ELF-1 (cell line): ENCODE measurements at places on chromosomes 12 and 14.

- no peak for DNase-seq
Measured at GRCh38 chr12:6934110-6934509, 6.4 kb downstream of the ATN1 start.

GRCh38 chr12:112179916-112180315 is 54.6 kb downstream of the TRAFD1 start:
- DNase-seq, result no peak

DNA sequence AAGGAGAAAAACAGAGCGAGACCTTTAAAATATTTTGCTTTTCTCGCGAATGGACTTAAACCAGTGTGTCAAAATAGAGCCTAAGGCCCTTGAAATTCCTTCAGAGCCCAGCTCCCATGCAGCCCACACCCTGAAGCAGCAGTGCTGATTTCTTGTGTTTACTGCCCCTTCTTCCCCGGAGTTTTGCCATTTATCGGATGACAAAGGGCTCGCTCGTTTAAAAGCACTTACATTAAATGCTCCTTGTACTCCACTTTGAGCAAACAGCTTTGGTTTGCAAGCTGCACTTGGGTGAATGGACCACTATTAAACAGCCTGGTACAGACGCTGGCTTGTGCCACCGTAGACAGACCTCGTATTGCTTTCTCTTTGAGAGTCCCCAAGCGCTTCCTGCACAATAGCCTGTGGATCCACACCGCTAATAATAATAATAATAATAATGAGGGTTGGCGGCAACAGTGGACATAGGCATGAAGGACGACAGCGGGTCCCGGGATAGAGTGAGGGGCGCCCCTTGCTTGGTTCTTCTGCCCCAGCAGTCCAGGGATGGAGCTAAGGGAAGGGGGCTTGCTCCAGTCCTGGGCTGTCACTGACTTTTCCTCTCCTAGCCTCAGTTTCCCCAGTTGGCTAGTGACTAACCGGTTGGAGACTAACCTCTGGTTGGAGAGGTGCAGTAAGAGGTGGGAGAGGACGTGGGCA is 6.6 kb downstream of the DLK1 start:
- DNase-seq, result peak; percentile 60

GRCh38 chr14:53384536-53384935 is 231.4 kb upstream of the DDHD1 start:
- DNase-seq, result no peak

GRCh38 chr12:32010631-32011336 is 51.6 kb downstream of the RESF1 start:
- no peak for DNase-seq

DNA sequence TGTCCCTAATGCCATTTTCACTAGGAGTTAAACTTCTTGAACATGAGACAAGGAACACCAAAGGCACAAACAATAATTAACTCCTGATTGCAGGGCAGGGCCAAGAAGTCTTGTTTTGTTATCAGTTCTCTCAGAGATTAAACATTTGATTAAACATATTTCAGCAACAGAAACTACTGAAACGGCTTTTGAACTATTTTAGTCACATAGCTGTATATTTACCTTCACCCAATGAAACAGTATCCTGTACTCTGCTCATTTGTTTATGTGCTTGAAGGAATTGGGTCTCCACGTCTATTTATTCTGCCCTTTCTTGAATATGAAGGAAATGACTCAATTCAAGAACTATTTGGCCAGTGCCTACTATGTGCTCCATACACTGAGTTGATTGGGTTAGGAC is 51.3 kb upstream of the PTCSC3 start:
- DNase-seq, result no peak

DNA sequence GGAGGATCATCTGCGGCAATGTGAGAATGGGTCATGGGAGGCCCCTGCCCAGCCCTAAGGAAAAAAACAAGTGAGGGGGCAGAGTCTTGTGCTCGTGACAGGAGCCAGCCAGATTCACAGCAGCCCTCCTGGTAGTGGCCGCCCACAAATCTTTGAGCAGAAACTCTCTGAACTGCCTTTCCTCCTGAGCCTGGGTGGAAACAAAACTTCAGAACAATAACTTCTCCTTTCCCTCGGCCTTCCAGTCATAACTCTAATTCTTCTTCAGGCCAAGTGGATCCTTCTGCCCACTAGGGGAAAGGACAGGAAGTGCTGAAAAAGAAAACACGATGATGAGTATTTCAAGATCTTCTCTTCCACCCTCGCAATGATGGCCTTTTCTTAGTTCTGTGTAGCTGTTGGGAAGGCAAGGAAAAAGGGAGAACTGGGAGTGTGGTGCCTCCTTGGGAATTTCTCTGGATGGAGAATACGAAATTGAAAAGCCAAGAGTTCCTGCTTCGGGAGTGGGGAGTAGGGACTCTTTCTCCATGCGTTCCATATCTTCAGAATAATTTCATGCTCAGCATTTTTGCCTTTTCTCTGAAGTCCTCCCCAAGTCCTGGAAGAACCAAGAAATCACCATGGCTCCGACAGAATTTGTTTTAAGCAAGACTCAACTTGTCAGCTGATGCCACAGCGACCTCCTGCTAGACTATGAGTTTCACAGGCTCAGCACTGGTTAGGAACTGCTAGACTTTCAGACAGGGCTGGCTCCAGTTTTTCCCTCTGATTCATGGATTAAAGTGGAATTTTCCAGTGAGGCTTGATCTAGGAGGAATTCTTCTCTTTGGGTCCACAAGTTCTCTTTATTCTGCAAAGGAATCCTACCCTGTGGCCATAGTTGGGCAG is 188.9 kb downstream of the CAND1 start:
- no peak for DNase-seq

DNA sequence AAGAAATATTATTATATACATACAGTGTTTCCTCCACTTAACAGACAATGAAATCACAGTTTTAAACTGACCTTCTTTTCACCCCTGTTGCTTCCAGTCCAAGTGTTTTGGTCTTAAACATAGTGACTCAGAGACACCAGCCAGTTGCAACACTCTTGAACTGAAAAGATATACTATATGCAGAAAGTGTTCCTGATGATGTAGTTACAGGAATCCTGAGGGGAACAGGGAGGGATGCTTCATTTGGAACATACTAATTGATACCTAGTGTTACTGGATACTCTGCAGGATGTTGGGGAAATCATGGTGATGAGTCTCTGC is 420.8 kb downstream of the CCDC91 start:
- no peak for DNase-seq

GRCh38 chr12:50960130-50960529 is 7.8 kb downstream of the HIGD1C start:
- no peak for DNase-seq

- DNase-seq, result no peak
Measured at GRCh38 chr14:56687123-56687522, 107.5 kb downstream of the TMEM260 start.

DNA sequence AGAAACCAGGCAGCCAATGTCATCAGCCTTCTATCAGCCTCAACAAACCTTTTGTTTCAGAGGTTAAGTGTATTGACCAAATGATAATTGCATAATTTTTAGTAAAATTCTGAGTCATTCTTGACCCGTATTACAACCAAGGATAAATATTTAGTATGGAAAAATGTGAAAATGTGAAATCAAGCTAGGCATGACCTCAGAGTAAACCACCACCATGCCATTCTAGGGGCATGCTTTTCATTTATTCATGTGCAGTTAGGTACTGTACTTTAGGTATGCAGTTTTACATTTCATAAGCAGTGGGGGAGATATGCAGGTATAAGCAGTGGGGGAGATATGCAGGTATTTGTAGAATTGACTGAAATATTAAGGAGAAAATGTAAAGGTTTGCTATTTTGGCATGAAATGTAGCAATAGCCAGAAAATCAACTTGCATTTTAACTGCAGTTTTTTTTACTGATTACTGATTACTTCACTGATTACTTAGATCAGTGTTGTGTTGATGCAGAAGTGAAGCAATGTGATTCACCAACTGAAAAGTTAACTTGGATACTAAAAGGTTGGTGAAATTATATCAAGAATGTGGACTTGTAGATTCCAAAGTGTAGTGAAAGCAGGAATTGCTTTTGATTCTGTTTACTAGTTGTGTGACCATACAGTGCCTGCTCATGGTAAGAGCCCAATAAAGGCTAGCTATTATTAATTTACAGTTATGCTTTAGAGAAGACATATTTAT is 184.2 kb downstream of the ESR2 start:
- DNase-seq, result no peak

GRCh38 chr12:39464976-39465695 is 22.2 kb upstream of the KIF21A start:
- no peak for DNase-seq

DNA sequence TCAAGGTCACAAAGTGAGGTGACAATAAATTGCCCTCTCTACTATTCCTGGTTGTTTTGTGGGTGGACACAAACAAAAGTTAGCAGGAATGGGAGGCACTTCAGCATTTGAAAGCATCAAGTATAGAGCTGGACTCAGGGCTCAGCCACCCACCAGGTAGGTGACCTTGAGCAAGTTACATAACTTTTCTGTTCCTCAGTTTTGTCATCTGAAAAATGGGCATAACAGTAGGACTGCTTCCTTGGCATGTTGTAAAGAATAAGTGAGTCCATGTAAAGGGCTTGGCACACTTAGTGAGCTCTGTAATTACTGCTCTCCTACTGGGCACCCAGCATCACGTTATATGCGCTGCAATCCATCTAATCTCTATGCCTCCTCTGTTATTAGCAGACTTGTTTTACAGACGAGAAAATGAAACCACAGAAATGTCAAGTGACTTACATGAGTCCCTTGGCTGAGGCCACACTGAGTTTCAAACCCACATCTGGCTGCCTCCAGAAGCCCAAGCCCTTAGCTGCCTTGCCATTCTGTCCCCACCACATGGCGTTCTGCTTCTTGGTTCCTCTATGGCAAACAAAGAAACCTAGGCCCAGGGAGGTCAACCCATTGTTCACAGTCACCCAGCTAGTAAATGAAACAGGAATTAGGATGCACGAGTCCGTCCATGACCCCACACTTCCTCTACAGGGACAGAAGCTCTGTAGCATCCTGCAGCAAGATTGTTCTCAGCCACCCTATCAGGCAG is 63.2 kb upstream of the SLC24A4 start:
- DNase-seq, result no peak
